ENCODE measurements at places on chromosomes 2 and 18.

- DNase-seq: no peak
Measured at GRCh38 chr18:45841060-45841764, 15.7 kb downstream of the SIGLEC15 start.

- no peak for DNase-seq
Measured at GRCh38 chr2:201127152-201127511, 11.2 kb downstream of the CFLAR start.

- no peak for DNase-seq
Measured at GRCh38 chr2:192146069-192147015, 48.4 kb downstream of the TMEFF2 start.

DNA sequence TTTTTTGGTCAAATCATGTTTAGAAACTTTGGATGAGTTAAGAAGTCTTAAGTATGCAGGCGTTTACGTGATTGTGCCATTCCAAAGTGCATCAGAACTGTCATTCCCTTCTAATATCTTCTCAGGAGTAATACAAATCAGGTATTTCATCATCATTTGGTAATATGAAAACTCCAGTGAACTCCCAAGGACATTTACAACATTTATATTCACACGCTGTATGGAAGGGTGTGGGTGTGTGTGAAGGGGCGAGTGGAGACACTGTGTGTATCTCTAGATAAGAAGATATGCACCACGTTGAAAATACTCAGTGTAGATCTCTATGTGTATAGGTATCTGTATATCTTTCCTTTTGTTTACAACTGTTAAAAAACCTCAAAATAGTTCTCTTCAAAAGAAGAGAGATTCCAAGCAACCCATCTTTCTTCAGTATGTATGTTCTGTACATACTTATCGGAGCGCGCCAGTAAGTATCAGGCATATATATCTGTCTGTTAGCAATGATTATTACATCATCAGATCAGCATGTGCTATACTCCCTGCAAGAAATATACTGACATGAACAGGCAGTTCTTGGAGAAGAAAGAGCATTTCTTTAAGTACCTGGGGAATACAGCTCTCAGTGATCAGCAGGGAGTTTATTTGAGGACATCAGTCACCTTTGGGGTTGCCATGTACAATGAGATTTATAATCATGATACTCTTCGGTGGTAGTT, 29.3 kb downstream of the COX7A2L start:
- no peak for DNase-seq

DNA sequence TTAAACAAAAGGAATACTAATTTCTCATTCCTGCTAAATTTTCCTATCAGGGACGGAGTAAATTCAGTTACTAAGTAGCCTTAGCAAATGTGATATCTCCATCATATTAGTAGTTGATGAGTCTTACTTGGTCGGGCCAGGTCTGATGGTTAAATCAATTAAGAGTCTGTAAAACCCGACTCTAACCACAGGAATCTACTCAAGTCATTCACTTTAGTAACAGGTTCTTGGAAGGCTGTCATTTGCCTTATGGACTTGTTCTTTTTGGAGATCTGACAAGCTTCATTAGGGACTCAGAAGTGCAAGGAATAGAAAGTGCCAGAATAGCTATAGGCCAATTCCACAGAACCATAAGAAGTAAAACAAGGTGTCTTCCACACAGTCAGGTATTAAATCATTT, 119.0 kb downstream of the GCA start:
- no peak for DNase-seq

- no peak for DNase-seq
Measured at GRCh38 chr18:49690312-49690711, 123.0 kb downstream of the ACAA2 start.

DNA sequence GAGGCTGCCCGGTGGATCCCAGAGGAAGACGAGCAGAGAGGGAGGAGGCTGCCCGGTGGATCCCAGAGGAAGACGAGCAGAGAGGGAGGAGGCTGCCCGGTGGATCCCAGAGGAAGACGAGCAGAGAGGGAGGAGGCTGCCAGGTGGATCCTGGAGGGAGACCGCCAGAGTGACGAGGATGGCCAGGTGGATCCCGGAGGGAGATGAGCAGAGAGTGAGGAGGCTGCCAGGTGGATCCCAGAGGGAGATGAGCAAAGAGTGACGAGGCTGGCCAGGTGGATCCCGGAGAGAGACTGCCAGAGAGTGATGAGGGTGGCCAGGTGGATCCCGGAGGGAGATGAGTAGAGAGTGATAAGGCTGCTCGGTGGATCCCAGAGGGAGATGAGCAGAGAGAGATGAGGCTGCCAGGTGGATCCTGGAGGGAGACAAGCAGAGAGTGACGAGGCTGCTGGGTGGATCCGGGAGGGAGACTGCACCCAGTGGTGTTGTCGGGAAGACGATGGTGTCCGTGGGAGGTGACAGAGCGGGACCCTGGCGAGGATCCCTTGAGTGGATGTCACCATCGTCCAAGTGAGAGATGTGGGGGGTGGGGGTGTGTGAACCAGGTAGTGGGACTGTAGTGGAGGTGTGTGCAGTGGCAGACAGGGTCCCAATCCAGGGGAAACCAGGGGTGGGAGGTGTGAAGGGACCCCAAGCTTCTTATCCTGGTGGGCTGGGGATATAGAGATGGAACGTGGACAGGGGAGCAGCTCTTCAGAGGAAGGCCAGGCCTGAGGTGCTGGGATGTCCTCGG, 22.3 kb downstream of the DCDC2C start:
- DNase-seq: no peak

DNA sequence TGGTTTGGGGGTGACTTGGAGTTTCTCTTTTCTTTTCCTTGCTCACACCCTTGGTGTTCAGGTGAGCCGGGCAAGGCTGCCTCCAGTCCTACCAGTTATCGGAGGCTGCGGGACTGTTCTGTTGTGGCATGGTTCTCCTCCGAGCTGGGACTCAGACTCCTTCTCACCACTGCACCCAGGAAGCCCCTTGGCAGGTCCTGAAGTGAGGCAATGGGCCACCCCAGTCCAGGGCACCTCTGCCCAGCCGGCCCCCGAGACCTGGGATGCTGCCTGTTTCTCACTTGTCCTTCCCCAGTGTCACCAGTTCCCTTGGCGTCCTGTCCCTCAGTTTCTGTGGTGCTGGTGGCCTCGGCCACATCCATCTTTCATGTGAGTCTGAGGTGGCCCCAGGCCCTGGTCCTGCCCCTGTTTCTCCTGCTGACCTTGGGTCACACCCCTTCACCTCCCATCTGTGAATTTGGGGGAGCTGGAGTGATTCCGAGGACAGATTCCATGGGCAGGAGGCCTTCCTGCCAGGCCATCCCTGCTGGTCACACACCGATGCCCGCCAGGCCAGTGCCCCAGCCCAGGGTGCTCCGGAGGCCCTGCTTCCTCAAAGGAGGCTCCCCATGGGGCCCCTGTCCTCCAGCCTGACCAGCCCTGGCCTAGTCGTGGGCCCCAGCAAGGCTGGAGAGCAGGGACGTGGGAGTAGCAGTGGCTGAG, 6.6 kb upstream of the KLHL30 start:
- no peak for DNase-seq

DNA sequence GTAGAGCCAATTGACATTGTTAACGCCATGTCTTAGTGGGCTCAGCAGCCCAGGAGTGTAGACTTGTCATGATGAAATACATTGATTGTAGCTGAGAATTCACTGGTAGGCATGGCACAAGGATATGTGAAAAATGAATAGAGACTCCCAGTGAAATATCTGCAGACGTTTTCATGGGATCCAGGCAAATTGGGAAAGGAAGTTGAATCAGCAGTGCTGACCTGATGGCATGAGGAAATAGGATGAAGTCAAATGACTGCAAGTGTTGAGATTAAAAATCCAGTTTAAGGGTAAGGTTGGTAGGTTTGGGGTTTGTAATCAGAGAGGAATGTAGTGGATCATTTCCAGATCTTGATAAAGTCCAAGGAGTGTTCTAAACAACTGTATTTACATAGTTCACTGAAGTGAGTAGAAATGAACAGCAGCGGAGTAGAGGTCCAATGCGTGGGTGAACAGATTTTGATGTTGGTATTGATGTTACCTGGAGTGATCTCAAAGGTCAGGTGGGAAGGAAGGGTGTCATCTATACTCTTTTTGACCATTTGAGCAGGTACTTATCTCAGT, 24.6 kb downstream of the INSIG2 start:
- no peak for DNase-seq
